ENCODE measurements at places on chromosomes 7 and 10.
A peak's percentile ranks its signal among the peaks of the same experiment; 100 is the strongest.

DNA sequence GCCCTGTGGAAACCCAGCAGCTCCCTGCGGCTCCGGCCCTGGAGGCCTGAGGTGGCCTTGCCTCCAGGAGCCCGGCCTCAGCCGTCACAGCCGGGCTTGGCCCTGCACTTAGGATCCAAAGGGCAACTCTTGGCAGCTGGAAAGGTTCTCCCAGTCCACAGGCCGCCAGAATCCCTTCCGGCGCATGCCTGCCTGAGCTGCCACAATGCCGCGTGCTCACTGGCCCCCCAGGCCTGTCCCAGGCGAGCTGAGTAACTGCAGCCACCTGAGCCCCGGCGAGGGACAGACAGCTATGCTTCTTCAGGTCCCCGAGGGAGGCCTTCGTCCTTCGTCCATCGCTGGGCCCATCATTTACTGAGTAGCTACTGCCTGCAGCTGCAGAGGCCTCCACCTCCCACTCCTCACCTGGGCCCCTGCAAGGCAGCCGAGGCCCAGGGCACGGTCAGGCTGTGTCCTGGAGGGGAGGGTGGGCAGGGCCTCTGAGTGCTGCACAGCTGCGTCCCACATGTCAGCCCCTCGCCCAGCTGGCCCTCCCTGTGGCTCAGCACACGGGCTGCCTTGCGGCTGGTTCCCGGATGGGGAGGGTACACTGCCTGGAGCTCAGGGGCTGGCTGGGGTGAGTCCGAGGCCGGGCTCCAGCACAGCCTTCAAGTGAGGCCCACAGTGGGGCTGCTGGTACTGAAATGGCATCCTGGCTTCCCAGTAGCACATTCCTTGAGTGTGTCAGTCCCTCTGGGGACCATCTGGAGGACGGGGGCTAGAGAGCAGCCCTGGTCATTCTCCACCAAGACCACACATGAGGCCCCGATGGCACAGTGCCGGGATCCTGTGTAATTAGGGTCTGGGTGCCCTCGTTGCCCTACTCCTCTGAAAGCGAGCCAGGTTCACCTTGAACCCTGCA, 172.5 kb downstream of the ELFN1 start:
- no peak for DNase-seq

DNA sequence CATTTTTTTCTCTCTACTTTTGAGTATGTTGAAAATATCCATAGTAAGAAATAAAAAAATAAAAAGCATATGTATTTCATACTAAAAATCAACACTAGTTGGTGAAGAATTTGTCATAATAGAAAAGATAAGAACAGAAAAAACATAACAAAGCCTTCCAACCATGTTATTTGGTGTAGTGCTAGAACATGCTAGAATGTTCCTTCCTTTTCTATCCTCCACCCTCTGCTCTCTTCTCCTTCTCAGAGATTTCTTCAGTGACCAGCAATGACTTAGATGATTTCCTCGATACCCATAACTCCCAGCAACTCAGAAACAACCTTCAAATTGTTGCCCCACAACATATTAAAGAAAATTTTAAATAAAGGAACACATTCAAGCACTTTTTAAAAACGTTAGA, 2.6 kb downstream of the ZC3HAV1 start:
- peak; percentile 39 for DNase-seq

DNA sequence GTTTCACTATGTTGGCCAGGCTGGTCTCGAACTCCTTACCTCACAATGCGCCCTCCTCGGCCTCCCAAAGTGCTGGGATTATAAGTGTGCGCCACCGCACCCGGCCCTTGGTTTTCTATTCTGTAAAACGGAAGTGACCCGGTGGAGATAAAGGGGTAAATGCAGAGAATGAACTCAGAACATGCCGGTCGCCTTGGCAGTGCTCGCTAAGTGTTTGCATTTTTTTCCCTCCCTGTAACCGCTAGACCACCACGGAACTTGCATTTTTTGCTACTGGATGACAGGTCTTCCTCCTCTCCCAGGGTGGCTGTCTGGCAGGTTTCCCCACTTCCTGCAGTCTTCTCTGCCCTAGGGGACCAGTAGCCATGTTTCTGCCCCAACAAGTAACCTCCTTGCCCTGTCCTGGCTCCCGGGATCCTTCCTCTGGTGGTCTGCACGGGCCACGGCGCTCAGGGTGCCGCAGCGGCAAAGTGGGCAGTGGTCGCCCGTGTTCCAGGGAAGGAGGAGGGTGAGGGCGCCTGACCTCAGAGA, 18.8 kb upstream of the GNA12 start:
- DNase-seq, result peak; percentile 33

DNA sequence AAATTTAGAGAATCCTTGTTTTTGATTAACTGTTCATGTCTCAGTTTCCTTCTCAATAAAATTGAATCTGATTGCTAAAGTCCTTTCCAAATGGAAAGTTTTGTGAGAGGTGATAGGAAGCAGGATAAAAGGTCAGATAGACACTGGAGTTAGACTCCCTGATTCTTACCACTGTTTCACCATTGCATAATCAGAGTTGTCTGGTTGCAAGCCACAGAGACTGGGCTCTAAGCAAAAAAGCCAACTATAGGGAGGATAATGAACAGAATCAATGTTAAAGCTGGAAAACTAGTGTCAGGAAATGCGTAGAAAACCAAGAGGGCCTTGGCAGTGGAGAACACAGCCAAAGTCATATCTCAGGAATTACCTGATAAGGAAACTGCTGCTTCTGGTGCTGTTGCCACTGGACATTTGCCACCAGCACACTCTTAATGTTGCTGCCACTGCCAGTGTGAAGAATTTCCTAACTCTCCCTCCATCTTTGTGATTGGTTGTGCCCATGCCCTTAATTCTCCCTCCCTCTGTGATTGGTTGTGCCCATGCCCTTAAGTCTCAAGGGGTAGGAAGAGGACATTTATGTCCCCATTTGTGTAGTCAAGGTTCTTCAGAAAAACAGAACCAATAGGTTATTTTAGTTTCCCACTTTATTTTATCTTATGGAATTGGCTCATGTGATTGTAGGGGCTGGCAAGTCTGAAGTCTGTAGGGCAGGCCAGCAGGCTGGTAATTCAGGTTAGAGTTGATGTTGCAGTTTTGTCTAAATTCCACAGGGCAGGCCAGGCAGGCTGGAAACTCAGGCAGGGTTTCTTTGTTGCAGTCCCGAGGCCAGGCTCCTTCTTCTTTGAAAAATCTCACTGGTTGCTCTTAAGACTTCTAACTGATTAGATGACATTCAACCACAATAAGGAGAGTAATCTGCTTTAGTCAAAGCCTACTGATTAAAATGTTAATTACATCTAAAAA, 639.0 kb downstream of the REEP3 start:
- DNase-seq, result no peak

GRCh38 chr7:142859829-142860228, 5.0 kb downstream of the EPHB6 start:
- DNase-seq, result no peak

GRCh38 chr7:108203537-108203936, 73.4 kb upstream of the LAMB4 start:
- DNase-seq, result no peak

- peak; percentile 54 for DNase-seq
These were observed 35.3 kb upstream of the IFRD1 start for GRCh38 chr7:112414855-112415490.

DNA sequence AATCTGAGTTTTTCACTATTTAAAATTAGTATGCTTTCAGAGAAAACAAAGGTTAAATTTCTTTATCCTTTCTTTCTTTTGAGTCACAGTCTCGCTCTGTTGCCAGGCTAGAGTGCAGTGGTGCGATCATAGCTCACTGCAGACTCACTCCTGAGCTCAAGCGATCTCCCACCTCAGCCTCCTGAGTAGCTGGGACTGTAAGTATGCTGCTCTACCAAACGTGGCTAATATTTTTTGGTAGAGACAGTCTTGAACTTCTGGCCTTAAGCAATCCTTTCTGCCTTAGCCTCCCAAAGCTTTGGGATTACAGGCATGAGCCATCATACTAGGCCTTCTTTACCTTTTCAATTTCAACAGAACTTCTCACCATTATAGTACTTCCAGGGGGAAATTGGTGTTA, 113.7 kb downstream of the TRIM24 start:
- DNase-seq, result no peak

- no peak for DNase-seq
These were observed 39.9 kb downstream of the LDB3 start for GRCh38 chr10:86708068-86708782.

DNA sequence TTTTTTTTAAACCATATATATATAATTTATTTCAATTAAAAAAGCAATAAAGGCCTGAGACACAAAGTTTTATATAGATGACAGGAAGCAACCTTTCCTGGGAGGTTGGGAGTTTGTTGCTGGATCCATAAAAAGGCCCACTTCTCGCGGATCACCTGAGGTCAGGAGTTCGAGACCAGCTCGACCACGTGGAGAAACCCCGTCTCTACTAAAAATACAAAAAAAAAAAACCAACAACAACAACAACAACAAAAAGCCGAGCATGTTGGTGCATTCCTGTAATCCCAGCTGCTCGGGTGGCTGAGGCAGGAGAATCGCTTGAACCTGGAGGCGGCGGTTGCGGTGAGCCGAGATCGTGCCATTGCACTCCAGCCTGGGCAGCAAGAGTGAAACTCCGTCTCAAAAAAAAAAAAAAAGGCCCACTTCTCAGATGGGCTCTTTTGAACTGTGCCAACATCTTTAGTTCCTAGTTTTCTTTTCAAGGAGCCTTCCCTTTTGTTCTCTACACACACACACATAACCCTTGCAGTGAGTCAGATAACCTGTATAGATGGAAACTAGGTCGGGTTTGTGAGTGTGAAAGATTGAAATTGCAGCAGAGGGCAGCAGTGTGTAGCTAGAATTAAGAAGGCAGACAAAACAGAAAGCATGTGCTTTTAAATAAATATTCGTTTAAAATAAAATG, 1.2 kb upstream of the SMNDC1 start:
- DNase-seq, result peak; percentile 85

GRCh38 chr10:26025523-26025922, 91.5 kb downstream of the MYO3A start:
- DNase-seq, result no peak

DNA sequence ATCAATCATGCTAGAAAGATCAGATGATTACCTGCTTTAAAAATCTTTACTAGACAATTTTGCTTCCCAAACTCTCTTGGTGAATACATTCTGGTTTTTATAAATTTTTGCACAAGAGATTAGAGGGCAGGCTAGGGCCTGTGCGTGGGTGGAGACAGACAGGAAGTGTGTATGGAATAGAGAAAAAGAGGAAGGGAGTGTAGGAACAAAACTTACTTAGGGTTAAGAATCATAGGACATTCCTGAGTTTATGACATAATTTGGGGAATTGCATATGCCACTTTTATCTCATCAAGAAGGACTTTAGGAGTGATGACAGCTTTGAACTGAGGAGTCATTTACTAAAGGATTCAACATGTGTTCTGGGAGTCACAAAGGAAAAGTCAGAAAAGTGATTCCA, 31.3 kb downstream of the LAMB1 start:
- DNase-seq, result peak; percentile 85

GRCh38 chr7:20021831-20022230, 195.4 kb downstream of the MACC1 start:
- peak; percentile 74 for DNase-seq

DNA sequence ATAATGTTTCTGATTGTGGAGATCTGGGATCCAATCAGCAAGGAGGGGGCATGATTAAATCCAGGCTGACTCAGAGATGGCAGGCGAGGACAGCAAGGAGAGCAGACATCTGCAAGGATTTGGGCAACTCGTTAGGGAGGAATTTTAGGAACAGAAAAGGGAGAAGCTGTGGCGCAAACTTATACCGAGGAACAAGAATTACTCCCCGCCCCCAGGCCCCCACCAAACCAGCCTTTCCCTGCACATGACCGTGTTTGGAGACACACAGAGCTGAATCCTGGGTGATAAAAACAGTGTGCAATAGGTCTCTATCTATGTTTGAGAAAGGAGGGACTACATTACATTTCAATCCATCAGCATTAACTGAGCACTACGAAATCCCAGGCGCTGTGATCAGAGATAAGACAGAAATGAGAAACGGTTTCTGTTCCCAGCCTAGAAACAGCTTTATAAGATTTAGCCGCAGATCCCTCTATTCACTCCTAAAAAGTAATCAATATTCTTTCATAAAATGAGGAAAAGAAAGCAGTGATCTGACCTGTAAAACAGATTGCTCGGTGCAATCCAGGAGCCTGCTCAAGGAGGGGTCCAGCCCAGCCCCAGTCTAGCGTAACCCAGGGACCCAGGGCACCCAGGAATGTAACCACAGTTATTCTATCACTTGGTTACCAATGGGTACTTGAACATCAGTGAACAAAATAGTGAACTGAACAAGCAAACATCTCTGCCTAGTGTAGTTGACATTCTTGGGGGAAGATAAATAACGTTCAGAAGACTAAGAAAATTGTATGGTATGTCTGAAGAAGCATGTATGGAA, 37.2 kb upstream of the RAPGEF5 start:
- no peak for DNase-seq

- DNase-seq, result no peak
These were observed 9.0 kb downstream of the PRF1 start for GRCh38 chr10:70593513-70593890.

DNA sequence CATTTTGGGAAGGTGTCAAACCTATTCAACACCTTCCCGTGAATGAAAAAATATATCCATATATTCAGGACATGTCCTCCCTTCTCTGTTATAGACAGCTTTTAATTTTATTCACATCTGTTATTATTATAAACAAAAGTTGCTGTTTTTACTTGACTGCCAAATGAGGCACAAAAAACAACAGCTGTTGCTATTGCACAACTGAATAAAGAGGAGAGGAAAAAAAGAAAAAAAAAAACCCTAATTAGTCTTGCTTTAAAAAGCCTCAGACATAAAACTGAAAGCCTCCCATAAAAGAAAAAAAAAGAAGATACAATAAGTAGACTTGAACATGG, 153.4 kb downstream of the BMPER start:
- DNase-seq, result no peak

DNA sequence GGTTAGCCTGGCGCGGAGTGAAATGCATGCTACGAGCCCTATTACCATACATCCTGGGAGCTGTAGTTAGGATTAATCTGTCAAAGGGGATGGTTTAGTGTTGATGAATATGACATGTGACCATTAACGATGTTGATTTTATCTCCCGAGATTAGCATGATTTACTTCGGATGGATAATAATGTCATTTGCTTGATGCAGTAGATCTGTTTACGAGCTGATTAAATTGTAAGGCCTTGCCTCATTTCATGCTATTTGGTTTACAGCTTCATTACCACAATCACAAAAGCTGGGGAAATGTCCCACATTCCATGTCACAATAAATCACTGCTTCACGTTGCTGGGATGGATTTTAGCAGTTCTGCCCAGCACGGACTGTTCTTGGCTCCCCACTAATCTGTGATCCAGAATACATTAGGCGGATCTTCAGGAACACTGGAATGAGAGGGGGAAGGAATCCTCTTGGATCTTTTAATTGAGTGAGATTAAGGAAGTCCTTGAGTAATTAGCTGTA, 22.3 kb downstream of the ZNF503 start:
- no peak for DNase-seq

GRCh38 chr7:51021906-51022570, 239.3 kb upstream of the GRB10 start:
- DNase-seq, result no peak

GRCh38 chr7:91899563-91899962, 19.1 kb upstream of the MTERF1 start:
- DNase-seq, result no peak

GRCh38 chr10:6840766-6841165, 260.7 kb upstream of the PRKCQ start:
- DNase-seq, result peak; percentile 80

GRCh38 chr7:133845005-133845404, 282.1 kb upstream of the LRGUK start:
- no peak for DNase-seq

- DNase-seq, result no peak
These were observed 90.0 kb upstream of the IGFBP3 start for GRCh38 chr7:46011059-46011458.

- no peak for DNase-seq
These were observed 147.4 kb upstream of the AGR3 start for GRCh38 chr7:17029150-17029549.
